CD4-positive, alpha-beta T cell treated with Interleukin-21 for 1 hour (primary cell): ENCODE measurements at places on chromosomes 6 and 20.

DNA sequence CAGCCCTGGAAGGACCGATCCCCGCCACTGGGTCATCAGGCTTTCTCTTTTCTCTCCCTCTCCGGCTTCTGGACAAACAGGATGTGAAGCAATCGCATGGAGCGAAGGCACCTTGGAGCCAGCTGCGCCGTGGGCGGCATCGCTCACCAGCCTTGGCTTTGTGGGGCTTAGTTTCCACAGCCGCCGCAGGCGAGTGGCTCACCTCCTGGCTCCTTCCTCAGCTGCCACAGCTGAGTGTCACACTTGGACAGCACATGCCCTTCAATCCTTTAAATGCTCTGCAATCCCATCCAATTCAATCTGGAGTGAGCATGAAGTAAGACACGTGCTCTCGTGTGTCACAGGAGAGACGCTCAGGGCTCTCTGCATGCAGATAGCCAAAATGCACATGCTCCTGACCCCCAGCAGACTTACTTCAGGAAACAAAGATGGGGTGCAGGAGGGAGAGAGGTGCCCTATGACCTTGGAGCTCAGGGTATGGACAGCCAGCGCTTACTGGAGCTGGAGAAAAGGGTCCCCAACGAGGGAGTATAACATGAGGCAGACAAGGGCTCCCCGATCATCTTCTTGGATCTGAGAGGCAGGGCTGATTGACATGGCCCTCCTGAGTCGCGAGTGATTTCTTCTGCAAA, 70.9 kb downstream of the BMP7 start:
- DNase-seq = no peak

- DNase-seq = no peak
Measured at GRCh38 chr6:47096211-47096895, 54.2 kb upstream of the ADGRF1 start.

DNA sequence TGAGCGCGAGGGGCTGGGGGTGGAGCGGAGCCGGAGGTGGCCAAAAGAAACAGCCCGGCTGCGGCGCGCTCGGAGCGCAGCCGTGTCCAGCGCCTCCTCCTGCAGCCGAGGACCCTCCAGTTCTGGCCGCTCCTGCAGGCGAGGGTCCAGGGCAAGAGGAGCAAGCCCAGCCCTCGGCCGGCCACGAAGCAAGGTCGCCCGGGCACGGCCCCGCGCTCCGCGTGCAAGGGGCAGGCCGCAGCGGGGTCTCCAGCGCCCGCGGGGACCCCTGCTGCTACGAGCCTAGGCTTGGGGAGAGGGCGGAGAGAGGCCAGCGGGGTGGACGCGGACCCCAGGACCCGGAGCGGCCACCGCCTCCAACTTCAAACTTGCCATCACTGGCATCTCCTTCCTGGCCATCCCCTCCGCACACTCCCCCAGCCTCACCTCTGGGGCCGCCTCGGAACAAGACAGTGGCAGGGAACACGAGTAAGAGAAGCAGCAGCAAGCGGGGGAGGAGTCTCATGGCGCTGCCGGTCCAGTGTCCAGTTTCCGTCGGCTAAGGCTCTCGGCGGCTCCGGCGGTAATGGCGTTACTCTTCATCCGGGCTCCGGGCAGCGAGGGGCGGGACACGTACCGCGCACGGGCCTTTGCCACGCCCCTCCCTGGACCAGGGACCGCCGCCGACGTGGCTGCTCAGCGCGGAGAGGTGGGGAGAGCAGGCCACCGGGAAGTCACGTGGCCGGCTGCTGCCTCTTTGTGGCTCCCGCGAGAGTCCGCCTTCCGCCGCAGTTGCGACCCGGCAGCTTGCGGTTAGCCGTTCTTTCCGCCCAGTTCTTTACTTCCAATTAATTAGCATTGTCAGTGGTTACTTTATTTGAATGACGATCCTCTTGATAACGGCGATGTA, at the start of gene SSR1:
TSS of gene SSR1 (minus strand) at position 584 of the 889 bp plus-strand sequence. CDS start at position 505, 79 bp downstream.
- peak; percentile 94 for DNase-seq

DNA sequence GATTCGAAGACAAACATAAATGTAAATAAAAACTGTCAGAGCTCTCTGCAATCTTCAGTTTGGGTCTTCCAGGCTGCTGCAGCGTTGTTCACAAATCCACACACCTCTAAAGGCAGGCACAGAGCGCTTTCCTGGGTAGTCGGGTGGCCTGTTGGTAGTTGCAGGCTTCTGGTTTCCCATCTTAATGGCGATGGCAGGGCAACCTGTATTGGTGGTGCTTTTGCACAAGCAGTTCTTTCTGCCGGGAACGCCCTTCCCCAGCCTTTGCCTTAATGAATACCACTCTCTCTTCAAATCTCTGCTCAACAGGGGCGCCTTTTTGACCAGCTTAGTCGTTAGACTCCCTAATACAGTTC, 723 bp upstream of the IFT52 start:
- no peak for DNase-seq

GRCh38 chr20:44068316-44069201, 118.4 kb downstream of the JPH2 start:
- DNase-seq = no peak

- DNase-seq = no peak
Measured at GRCh38 chr6:2931055-2931454, 27.9 kb upstream of the SERPINB9 start.

DNA sequence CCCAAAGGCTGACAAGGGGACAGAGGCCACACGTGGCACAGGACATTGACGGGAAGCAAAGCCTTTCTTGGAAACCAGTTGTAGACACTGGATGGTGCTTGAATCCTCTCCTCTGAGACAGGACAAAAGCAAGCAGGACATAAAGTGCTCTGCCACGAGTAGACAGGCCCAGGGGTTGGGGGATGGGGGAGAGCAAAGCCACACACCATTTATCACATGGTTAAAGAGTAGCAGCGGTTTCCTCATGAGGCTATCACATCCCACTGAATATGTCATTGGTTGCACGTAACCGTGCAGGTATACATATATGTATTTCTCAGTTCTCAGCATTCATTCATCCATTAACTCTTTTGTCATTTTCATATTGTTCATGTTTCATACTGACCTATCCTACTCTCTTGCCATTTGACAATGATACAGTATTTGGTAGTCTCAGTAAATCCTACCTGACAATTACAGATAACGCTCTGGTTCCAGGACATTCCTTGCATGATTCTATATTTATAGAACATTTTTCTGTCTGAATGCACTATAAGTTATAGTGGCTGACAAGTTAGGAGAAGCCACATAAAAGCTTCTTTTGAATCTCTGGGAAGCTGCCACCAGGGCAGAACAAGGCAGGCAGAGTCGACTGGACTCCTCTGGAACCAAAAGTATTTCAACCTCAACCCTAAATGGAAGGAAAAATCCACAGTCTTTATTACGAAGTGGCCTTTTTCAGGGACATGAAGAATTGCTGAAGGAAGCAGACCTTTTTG, 23.5 kb downstream of the METTL24 start:
- no peak for DNase-seq

DNA sequence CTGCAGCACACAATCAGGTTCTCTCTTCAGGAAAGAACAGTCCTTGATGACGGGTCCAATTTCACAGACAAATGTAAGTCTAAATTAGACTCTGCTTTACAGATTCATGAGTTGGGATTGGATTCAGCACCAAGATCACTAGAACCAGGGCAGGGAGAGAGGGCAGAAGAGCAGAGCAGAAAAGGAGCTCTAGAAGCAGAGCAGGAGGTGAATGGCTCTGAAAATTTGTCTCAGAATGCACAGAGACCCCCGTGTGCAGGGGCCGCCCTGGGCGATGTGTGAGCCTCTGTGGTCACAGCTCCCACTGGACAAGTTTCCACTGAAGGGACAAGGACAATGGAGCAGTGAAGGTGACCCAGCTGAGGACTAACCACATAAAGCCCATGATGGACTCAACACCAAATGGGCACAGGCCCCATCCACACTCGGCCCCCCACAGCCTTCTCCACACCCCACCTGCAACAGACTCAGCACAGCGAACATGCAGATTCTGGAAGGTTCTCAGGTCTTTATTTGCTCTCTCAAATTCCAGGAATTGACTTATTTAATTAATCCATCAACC, 3.5 kb downstream of the HLA-B start:
- no peak for DNase-seq

GRCh38 chr20:17882065-17882833, 86.3 kb downstream of the SNX5 start:
- no peak for DNase-seq

DNA sequence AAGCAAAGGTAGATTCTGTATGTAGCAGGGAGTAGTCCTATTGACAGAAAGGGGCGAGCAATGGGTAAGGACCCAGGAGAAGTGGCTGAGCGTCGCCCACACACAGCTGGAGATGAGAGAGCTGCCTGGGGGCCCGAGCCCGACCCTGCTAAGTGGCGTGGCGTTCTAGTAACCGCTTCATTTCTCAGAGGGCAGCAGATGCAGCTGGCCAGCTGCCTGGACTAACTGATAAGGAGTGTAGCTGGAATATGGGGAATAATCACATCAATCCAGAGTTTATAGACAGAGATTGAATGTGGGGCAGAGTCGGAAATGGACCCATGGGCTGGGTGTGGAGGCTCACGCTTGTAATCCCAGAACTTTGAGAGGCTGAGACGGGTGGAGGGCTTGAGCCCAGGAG, 64.4 kb downstream of the EZR start:
- DNase-seq = no peak
